ENCODE measurements at places on chromosomes 4 and X.

DNA sequence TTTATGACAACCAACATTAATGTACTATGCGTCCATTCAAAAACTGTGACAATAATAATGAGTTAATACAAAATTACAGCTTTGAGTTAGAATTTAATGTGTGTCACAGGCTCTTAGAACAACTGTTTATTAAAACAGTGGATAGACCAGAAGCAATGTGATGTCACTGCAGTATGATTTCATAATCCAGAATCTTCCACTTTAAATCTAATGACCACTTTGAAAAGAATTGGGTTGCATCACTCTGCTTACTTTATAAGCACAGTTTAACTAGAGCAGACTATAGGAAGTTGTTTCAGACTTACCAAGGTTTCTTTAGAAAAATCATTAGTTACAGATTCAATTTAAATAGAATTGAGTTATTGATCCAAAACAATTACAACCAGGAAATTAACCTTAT, 758.5 kb downstream of the KCTD8 start:
- no peak for DNase-seq

DNA sequence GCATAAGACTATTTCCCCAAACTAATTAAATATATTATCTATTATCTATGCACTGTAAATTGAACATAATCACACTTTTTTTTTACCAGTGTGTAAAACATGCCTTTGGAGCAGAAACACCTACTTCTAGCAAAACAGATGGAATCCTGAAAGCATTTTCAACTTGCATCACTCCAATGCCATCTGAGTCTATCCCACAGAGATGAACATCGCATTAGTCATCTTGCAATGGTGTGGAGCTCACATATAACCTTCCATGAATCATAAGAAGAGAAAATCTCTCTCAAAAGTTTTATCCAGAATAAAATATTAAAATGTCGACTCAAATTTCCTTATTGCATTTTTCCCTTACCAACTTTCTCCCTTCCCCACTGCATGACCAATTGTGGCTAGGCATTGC, 406.7 kb upstream of the ACTRT1 start:
- DNase-seq = no peak

GRCh38 chr4:41456559-41457101, 81.3 kb upstream of the LIMCH1 start:
- DNase-seq = no peak

- DNase-seq = peak; percentile 87
Observed at GRCh38 chrX:666762-667720, 36.5 kb downstream of the SHOX start.
